Cardiac muscle cell (in vitro differentiated cells and primary cell): ENCODE measurements at places on chromosomes 12 and 14. TPM values are rescaled to one million over a fixed set of nuclear protein-coding genes. Genes with fewer than 3 reads are reported as not detected.

DNA sequence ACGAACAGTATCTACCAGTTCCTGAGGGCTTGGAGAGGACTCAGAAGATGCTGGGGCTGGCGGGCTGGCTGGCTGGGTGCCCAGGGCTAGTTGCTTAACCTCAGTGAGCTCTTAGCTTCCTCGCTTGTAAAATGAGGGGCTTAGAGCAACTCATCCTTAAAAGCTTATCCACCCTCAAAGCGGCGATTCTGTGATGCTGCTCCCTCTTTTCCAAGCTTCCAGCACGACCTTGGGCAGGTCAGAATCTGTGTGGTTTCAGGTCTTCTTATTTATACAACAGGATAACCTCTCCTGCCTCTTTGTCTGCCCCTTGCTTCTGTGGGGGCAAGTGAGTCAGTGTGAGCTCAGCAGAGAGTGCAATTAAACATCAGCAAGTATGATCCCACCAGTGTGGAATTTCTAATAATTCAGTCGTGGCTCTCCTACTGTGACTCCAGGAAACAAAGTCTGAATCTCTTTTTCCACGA lies 281.8 kb downstream of the KSR2 start:
- peak; percentile 16 for DNase-seq

CEBPE gene
- total RNA-seq: not detected in 2 replicates

CFAP54 gene
- 0.78 and 0.86 TPM in 2 replicates for total RNA-seq

DNA sequence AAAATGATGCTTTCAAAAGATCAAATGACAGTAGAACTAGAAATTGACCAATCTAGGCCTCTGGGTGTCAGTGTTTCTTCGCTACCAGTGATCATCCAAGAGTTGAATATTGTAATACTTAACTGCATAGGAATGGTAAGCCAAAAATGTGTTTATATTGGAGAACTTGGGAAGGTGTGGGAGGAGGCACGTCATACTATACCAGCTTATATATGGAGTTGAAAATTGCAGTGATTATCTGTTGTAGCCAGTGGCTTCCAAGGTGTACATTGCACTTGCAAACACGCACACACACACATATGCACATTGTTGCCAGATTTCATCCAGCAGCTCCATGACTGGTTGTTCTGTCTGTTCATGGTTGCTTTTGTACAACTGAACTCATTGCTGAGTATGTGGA lies 36.1 kb downstream of the EID3 start:
- no peak for DNase-seq

DNA sequence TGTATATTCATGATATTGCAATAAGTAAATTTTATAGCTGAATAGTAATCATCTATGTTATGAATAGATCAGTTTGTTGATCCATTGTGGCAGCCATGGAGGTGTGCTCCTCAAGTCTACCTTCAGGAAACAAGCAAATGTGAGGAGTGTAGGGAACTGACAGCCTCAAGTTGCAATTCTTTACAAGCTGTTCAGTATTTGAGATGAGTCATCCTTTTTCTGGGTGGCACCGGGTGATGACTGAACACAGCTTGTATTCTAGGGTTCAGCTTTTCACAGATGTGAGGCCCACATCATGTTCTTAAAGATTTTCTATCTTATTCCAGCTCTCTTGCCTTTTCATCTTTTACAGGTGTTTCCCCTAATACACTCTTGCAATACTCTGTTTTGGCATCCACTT lies 452.4 kb downstream of the KCNH5 start:
- no peak for DNase-seq

ERBB3 gene
- 22.0 and 26.6 TPM in 2 replicates for total RNA-seq

PROX2 gene
- total RNA-seq: not detected in 2 replicates

MEG3 gene
- not detected in 2 replicates for total RNA-seq

DNA sequence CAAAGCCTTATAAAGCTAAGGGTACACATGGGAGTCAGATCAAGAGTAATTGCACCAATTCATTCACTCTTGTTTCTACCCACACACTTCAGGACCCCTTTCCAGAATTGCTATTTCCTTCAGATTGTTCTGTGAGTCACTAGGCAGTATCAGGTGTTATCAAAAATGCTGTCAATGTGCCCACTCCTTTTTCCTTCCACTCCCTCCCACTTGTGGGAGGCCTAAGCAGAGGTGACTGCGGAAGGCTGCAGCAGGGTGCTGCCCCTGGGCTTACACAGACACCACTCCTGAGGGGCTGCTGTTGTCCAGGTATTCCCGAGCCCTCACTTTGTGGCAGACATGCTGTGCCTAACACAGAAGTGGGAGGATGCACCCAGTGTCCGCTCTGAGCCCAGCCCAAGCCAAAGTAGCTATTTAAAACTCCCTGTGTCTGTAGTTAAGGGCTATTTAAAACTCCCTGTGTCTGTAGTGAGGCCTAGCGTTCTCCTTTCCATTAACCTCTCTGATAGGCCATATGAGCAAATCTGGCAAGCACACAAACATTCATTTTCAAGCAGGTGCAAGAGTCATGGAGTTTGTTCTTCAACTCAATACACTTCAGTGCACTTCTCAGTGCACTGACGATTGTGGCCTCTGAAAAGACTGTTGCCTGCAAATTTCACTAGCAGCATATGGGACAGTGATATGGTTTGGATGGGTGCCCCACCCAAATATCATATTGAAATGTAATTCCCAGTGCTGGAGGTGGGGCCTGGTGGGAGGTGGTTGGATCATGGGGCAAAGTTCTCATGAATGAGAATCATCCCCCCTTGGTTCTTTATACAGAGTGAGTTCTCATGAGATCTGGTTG lies 117.8 kb downstream of the PHLDA1 start:
- peak; percentile 54 for DNase-seq

DNA sequence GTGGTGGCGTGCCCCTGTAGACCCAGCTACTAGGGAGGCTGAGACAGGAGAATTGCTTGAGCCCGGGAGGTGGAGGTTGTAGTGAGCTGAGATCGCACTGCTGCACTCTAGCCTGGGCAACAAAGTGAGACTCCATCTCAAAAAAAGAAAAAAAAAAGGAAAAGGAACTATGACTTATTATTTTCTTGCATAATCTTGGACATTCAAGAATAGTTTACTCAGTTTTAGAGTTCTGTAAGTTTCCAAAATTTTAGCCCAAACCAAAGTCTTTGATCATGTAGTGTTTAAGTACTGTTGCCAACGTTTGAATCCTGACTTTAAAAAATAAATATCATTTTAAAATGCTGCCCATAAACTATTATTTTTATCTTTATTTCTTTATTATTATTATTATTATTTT lies 6.2 kb downstream of the PSMA6 start:
- no peak for DNase-seq

DNA sequence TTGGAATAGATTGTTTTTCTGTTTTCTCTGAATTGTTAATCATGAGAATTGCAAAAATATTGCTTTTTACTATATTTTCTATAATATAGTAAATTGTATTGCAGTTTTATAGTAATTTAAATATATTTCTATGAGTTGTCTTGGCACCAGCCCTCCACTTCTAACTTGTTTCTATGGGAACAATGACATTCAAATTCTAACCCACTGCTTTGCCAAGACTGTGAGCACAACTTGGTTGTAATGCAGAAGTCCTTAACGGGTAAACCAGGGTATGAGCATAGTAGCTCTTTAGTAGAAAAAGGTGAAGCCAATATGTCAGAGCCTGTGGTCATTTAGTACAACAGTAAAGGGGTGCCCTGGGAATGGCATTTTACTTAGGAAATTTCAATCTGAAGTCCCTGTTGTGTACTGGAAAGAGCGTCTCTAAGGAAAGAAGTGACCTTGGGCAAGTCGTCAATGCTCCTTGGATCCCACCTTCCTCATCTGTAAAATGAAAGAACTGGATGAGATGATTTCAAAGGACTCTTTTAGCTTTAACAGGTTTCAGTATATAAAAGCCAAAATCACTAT lies 283.3 kb downstream of the ATP23 start:
- no peak for DNase-seq
